ENCODE measurements at places on chromosomes 3 and 15.
A peak's percentile ranks its signal among the peaks of the same experiment; 100 is the strongest.

GRCh38 chr15:100021653-100022052 lies 288.4 kb upstream of the LYSMD4 start:
- DNase-seq = no peak

- peak; percentile 75 for DNase-seq
Observed at GRCh38 chr3:170493712-170494182, 75.1 kb downstream of the CLDN11 start.

GRCh38 chr3:73461547-73461946 lies 163.2 kb downstream of the PDZRN3 start:
- DNase-seq = peak; percentile 69

GRCh38 chr15:50531163-50531562 lies 15.3 kb downstream of the USP50 start:
- DNase-seq = no peak

DNA sequence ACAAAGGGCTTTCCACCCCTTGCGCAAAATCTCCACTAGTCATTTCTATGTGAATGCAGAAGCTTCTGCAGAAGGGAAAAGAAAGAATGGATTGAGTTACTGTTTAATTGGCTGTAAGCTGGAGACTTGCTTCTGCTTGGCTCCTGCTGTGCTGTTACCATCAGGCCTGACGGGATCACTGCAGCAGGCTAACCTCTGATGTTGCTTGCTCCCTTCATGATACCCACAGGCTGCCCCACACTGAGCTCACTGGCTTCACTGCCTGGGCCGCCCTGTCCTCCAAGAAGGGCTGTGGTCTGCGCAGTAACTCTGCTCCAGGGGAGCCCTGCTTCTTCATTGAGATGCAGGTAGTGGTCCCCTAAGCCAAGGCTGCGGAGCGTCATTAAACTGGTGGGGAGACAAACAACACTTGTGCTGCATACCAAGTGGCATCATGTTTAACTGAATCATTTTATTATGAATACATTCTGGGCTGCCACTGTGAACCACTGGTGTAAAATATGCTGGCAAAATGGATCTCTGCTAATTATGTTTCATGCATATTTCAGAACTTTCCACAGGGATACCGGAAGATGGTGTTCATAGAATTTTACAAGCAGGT lies 78.6 kb downstream of the WDR49 start:
- DNase-seq = no peak

- no peak for DNase-seq
Observed at GRCh38 chr3:71207632-71208031, 375.9 kb downstream of the FOXP1 start.

- DNase-seq = no peak
Observed at GRCh38 chr3:139265131-139266016, 78.4 kb upstream of the MRPS22 start.

DNA sequence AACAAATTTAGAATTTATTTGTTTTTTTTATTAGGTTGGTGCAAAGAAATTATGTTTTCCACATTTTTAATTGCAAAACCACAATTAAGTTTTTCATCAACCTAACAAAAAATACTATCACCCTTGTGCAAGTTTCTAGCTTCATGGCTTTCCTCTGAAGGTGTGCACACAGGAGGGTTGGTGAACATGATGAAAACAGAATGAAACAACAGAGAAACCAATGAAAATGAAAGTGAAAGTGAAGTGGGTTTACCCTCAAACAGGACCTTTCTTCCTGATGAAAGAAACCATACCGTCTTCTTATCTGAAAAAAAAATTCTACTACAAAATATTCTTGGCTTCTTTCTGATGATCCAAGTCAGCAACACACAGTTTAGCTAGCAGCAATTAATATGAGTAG lies 71.9 kb upstream of the FEZF2 start:
- peak; percentile 55 for DNase-seq

- no peak for DNase-seq
Observed at GRCh38 chr15:46938169-46938568, 779.1 kb upstream of the SEMA6D start.

- DNase-seq = no peak
Observed at GRCh38 chr15:25875566-25875965, 12.4 kb upstream of the ATP10A start.

DNA sequence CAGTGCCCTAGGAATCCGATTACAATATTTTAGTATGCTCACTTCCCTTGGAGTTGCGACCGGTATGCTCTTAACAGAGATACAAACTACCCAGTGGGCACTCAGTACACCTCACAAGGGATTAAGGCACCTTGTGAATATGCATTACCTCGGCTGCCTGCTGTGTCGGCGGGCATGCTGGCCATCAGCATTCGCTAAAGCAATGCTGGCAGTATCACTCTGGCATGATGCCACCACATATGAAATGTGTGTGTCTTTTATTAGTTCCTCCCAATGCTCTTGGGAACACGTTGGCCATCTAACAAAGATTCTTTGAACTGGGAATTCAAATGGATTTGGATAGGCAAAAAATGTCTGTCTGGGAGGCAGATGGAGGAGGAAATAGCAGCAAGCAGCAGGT lies 67.4 kb upstream of the FOXB1 start:
- no peak for DNase-seq

DNA sequence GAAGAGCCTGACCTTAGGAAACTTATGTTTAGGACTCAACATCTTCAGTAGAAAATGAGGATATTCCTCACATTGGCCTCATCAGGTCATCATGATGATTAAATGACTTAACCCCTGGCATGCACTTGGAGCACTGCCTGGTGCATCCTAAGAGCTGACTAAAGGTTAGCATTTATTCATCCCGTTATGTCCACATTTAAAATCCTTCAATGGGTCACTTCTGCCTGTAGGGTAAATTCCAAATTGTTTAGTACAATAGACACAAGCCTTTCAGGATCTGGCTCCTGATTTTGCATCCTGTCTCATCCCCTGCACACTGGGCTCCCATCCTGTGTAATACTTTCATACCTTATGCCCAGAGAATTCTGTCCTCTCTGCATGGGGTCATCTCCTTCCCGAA lies 195.2 kb upstream of the MCTP2 start:
- no peak for DNase-seq

DNA sequence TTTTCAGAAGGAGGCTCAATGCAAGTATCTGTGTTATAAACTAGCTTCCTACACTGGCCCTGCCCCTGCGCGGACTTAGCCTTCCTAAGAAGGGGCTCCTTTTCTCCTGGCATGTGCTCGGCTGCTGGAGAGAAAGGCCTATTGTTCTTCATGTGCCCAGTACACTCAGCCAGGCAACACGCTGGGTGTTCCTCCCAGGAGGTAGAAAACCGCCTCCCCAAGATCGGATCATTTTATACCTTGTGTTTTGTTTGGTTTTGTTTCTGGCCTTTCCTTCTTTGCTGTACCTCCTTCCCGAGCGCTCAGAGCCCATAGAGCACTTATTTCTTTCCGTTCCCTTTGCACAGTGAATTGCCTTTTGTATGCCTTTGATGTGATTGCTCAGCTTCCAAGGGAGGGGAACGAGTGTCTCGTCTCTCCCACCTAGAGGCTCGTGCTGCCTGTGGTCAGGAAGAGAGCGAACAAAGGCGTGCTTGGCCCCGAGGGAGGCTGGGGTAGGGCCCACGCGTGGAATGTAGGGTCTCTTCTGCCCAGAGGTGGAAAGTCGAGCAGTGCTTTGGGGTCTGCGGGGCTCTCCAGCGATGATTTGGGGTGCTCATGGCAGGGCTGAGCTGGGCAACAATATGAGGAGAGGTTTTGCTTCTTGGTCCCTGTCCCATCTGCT lies 30.0 kb downstream of the CCNL1 start:
- DNase-seq = no peak

DNA sequence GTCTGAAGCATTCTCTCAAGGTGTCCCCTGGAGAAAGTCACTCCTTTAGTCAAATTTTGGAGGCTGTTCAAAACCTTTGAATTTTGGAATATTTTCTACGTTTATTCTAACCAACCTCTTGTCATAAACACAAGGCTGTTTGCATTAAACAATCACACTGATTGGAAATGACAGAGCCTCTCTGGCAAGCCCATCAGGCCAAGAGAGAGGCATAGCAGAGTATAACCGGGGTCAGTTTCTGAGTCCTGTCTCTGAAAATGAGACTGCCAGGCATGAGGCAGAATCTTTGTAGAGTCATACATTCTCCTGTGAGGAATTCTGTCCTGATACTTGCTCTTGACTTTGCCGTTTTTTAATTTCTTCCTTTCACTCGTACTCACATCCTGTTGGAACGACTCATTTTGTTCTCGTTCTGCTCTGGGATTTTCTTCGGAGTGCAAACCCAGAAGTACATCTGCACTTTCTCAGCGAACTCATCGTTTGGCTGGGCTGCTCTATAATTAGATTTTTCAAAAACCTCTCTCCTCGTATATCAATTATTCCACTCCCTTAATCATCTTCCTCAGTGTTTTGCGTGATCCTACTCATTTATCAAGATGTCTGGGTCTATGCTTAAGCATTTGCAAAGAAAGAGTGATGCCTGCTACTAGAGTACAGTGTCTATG lies 114.2 kb downstream of the AGBL1 start:
- DNase-seq = no peak

GRCh38 chr3:38960042-38960622 lies 91.6 kb downstream of the SCN11A start:
- peak; percentile 27 for DNase-seq

DNA sequence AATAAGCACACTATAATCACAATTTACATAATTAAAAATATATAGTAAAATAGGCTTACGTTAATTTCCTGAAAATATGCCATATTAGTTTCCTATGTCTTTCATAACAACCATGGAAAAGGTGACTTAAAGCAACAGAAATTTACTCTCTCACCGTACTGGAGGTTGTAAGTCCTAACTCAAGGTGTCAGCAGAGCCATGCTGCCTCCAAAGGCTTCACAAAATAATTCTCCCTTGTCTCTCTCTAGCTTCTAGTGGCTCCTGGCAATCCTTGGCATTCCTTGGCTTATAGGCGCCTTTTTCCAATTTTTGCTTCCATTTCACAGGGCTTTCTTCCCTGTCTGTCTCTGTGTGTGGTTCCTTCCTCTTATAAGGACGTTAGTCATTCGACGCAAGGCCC lies 7.6 kb downstream of the SI start:
- no peak for DNase-seq

DNA sequence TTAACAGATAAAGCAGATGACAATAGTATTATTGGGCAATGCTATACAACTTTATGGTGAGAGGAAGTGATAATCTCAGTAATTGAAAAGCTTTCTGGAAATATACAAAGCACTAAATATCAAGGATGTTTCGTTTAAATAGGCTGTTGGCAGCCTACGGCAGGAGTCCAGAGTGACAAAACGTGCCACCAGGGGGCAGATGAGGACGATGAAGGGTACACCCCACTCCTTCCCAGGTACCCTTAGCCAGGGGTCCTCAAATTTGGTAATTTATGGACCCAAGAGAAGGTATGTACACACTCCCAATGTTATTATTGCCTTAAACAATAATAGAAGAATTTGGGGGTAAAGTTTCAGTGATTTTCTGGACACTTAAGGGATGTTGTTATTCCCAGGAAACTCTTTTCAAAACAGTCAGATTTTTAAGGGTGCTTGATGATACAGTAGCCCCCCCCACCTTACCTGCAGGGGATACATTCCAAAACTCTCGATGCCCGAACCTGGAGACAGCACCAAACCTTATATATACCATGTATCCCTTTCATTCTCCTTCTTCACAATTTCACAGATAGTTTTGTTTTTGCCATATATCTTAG lies 1.4 kb upstream of the MAGEL2 start:
- no peak for DNase-seq

- DNase-seq = no peak
Observed at GRCh38 chr15:45606413-45606812, 19.2 kb downstream of the BLOC1S6 start.

DNA sequence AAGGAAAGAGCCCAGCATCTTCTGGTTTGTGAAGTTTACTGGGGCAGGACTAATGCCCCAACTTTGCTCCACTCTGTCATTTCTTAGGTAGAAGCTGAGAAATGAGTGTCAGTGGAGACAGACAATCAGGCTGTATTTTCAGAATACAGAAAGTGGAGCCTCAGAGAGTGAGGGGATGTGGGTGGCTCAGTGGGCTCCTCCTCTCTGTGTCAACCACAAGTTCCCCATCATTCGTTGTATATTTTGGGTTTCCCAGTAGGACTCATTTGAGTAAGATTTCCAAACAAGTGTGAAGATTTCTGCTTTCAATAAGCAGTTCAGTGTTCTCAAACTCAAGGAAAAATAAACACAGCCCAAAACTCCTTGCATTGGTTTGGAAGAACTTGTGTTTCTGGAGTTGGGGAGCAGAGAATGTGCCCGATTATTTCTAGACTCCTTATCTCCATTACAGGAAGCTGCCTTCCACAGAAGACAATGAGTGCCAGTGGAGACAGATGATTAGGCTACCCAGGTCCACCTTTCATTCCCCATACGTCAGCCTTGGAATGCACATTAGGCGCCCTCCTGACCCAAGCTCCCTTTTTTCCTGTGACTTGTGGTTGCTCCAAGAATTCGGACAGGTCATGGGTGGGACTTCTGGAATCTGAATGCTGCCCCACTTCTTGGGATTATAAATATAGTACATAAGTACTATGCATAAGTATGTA lies 792.1 kb upstream of the LMCD1 start:
- DNase-seq = no peak

DNA sequence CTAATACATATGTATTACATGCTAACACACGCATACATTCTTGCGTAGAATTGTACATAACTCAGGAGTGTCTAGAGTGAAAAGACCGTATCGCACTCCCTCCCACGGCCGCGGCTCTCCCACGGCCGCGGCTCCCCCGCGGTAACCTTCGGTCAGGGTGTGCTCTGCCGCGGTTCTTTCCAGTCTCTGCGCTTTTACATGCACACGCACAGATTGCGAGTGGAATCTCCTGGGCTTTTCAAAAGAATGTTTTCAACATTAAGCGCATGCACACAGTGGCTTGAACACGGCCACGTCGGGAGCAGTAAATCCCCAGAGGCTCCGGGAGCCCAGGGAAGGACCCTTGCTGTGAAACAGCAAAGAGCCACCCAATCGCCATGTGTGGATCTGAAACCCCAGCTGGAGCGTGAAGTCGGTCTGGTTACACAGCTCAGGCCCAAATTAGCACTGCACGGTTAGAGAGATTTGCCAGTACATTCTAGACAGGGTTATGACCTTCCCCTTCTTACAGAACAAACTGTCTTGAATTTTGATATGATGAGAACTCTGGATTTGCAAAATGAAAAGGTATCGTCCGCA lies 805 bp upstream of the RGMA start:
- no peak for DNase-seq

Measured in fibroblast of the aortic adventitia (primary cell).